ENCODE measurements at places on chromosomes 5 and 9.

DNA sequence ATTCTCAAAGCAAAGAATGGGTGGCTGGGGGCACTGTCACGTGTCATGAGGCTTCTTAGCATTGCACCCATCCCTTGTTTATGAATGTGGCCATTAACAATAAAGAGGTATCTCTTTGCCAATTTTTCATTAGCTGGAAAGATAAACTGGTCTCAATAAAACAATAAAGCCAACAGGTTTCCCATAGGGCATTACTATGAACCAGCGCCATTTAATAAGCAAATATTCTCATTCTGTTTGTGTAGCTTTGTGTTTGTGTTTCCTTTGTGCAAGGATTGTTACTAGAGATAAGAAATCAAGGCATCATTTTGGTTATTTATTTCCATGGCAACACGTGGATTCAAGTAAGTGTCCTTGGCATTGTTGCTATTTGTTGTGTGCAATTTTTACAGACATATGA, 37.6 kb upstream of the CAST start:
- no peak for DNase-seq
- H3K4me1 ChIP-seq = peaks cover 12% of the 10 kb centered on the region
- H3K36me3 ChIP-seq = no peaks in the 10 kb centered on the region
- no peak overlapping the region for H3K27ac ChIP-seq
- H3K27me3 ChIP-seq = peaks cover 6% of the 10 kb centered on the region

- no peak for DNase-seq
- no peak overlapping the region for H3K4me3 ChIP-seq
- H3K4me1 ChIP-seq = peaks cover 6% of the 10 kb centered on the region
- H3K36me3 ChIP-seq = no peaks in the 10 kb centered on the region
- no peak overlapping the region for H3K27ac ChIP-seq
Measured at GRCh38 chr5:124870070-124870469, 123.6 kb upstream of the ZNF608 start.

DNA sequence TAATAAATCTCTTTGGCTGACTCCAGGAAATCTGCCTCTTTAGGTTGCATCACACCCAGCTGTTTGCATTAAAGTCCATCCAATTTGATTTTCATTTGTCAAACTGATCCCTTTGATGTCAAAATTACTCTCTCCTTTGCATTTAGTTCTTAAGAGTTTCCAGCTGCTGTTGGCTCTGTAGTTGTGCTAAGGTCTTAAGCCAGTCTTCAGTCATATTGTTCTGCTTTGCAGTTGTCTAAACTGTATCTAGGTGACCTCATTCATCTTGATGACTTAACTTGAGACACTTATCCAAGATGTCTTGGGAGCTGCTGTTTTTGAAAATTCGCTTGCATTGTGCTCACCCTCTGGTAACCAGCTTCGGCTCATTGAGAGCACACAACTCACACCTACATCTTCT, 386.9 kb upstream of the TLE4 start:
- no peak for DNase-seq
- H3K36me3 ChIP-seq = no peaks in the 10 kb centered on the region
- no peaks in the 10 kb centered on the region for H3K4me1 ChIP-seq
- no peak overlapping the region for H3K4me3 ChIP-seq

GRCh38 chr5:35679357-35679756, 61.7 kb downstream of the SPEF2 start:
- no peak overlapping the region for H3K27ac ChIP-seq
- H3K4me1 ChIP-seq = peaks cover 23% of the 10 kb centered on the region
- peaks cover 14% of the 10 kb centered on the region for H3K36me3 ChIP-seq
- no peak for DNase-seq
- H3K27me3 ChIP-seq = no peaks in the 10 kb centered on the region

- peak overlapping the region; percentile 39 for H3K4me3 ChIP-seq
- peaks cover 21% of the 10 kb centered on the region for H3K36me3 ChIP-seq
- H3K27ac ChIP-seq = peak overlapping the region; percentile 83
- no peak for DNase-seq
Measured at GRCh38 chr5:157167214-157167621, 1.2 kb upstream of the GARIN3 start.

- no peaks in the 10 kb centered on the region for H3K4me1 ChIP-seq
- no peak for DNase-seq
- no peak overlapping the region for H3K27ac ChIP-seq
- no peaks in the 10 kb centered on the region for H3K36me3 ChIP-seq
Measured at GRCh38 chr5:173568128-173568527, 48.3 kb downstream of the BOD1 start.

GRCh38 chr9:110048976-110049698, 158.8 kb downstream of the C9orf152 start:
- peak overlapping the region; percentile 83 for H3K27ac ChIP-seq
- peak overlapping the region; percentile 81 for H3K4me3 ChIP-seq
- peaks cover 48% of the 10 kb centered on the region for H3K4me1 ChIP-seq

- H3K36me3 ChIP-seq = no peaks in the 10 kb centered on the region
- DNase-seq = no peak
- H3K4me1 ChIP-seq = no peaks in the 10 kb centered on the region
- H3K4me3 ChIP-seq = no peak overlapping the region
Measured at GRCh38 chr9:106816524-106816923, 46.4 kb upstream of the ZNF462 start.

GRCh38 chr5:73716284-73716808, 90.3 kb downstream of the ARHGEF28 start:
- H3K36me3 ChIP-seq = no peaks in the 10 kb centered on the region
- no peak overlapping the region for H3K27ac ChIP-seq
- no peaks in the 10 kb centered on the region for H3K4me1 ChIP-seq
- H3K27me3 ChIP-seq = peaks cover 23% of the 10 kb centered on the region

DNA sequence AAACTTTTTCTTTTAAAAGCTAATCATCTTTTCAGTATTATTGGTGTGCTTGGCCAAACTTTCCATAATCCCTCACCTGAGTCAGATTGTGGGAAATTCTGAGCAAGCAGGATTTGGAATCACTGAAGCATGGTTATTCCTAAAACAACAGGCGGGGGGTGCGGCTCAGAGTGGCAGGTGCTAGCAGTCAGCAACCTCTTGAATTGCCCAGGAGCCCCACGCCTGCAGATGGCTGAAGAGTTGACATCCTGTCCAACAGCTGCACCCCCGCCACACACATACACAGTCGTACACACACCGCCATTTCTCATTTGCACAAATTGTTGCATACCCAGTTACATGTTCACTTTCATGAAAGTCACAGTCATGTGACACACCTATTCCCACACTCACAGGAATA, 96.6 kb downstream of the LHX2 start:
- no peak overlapping the region for H3K27ac ChIP-seq
- no peaks in the 10 kb centered on the region for H3K27me3 ChIP-seq
- H3K4me1 ChIP-seq = peaks cover 1% of the 10 kb centered on the region
- H3K36me3 ChIP-seq = no peaks in the 10 kb centered on the region
- no peak for DNase-seq
- no peak overlapping the region for H3K4me3 ChIP-seq

DNA sequence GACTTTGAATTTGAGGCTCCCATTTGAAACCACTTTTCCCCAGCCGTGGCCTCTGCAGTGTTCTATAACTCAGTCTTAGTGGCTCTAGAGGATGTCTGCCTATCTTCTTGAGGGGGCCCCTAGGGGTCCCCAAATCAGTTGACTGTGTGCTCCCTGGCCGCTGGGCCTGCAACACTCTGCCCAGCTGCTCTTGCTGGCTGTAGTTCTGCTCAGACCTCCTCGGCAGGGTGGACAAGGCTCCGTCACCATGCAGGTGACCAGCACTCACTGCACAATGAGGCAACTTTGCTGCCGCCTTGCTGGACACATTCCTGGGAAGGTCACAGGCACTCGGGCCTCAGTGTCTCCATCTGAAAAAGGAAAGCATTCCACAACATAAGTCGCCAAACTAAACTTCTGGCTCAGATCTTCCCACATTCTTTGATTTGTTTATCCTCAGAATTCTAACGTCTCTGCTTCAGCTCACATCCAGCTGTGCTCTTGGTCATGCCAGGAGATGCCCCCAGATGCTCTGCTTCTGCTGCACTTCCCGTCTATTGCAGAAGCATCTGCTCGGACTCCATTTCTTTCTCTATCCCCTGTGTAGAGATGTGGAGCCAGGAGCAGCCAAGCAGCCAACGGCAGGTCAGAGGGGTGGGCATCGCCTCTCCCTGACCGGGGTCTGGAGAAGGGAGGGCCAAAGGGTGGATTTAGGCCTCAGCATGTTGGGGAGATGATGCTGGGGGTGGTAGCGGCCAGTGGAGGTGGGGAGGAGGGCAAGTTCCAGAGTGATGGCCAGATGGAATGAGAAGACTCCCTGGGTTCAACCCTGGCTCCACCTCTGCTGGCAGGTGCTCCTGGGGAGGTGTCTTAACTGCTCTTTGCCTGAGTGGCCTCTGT, 133.6 kb downstream of the MVB12B start:
- no peak overlapping the region for H3K4me3 ChIP-seq
- peaks cover 4% of the 10 kb centered on the region for H3K36me3 ChIP-seq
- no peak for DNase-seq
- peaks cover 5% of the 10 kb centered on the region for H3K4me1 ChIP-seq

GRCh38 chr9:22105005-22105722, 96.1 kb upstream of the CDKN2B start:
- peaks cover 37% of the 10 kb centered on the region for H3K27me3 ChIP-seq
- no peak overlapping the region for H3K4me3 ChIP-seq
- peaks cover 34% of the 10 kb centered on the region for H3K4me1 ChIP-seq
- H3K36me3 ChIP-seq = peaks cover 2% of the 10 kb centered on the region
- no peak overlapping the region for H3K27ac ChIP-seq
- no peak for DNase-seq

GRCh38 chr9:81822967-81823366, 105.3 kb upstream of the SPATA31D4 start:
- H3K4me1 ChIP-seq = no peaks in the 10 kb centered on the region
- DNase-seq = no peak
- H3K27me3 ChIP-seq = no peaks in the 10 kb centered on the region
- no peak overlapping the region for H3K4me3 ChIP-seq

DNA sequence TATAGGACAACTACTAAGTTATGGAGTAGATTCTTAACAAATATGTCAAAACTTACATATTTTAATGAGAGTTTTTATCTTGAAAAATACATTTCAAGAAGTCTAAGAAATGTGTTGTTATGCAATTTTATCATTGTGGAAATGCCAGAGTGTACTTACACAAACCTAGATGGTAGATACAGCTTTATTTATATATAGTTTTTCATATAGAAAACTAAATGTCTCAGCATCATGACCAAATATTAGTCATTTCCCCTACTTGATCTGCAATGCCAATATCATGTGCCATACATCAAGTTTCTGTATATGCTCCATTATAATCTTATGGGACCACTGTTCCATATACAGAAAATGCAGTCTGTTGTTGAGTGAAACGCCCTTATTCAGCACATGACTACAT, 28.7 kb downstream of the CAST start:
- DNase-seq = no peak
- H3K36me3 ChIP-seq = peaks cover 12% of the 10 kb centered on the region
- peaks cover 13% of the 10 kb centered on the region for H3K4me1 ChIP-seq
- H3K4me3 ChIP-seq = no peak overlapping the region
- H3K27me3 ChIP-seq = no peaks in the 10 kb centered on the region

GRCh38 chr9:88748566-88749261, 213.7 kb downstream of the NXNL2 start:
- no peaks in the 10 kb centered on the region for H3K36me3 ChIP-seq
- H3K27ac ChIP-seq = no peak overlapping the region
- H3K4me3 ChIP-seq = no peak overlapping the region
- H3K4me1 ChIP-seq = no peaks in the 10 kb centered on the region
- no peak for DNase-seq
